Fibroblast of lung (primary cell): ENCODE measurements at places on chromosomes 1 and 21. TPM values are rescaled to one million over a fixed set of nuclear protein-coding genes. Genes with fewer than 3 reads are reported as not detected.

DNA sequence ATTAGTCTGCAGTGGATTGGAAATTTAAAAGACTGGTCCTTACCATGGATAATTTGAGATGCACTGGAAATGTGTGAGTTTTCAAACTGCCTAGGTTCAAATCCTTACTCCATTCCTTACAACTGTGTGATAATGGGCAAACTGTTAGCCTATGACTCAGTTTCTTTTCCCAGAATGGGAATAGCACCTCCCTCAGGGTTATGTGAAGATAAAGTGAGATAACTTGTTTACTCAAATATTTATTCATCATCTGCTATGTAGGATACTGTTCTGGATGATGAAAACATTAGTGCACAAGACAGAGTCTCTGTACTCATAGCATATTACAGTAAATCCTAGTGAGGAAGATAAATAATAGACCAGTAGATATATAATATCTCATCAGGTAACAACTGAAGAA lies 28.6 kb downstream of the LRIG2 start:
- H3K4me1 ChIP-seq = no peaks in the 10 kb centered on the region
- H3K27me3 ChIP-seq = no peaks in the 10 kb centered on the region
- H3K36me3 ChIP-seq = peaks cover 4% of the 10 kb centered on the region
- H3K4me3 ChIP-seq = no peak overlapping the region

Gene NFASC
- total RNA-seq = 16.2 and 16.5 TPM in 2 replicates

Gene DNALI1
- total RNA-seq = 3.6 and 5.0 TPM in 2 replicates

- H3K27me3 ChIP-seq = no peaks in the 10 kb centered on the region
- H3K4me3 ChIP-seq = no peak overlapping the region
- H3K27ac ChIP-seq = no peak overlapping the region
- H3K4me1 ChIP-seq = no peaks in the 10 kb centered on the region
- no peaks in the 10 kb centered on the region for H3K36me3 ChIP-seq
- DNase-seq = no peak
Observed at GRCh38 chr1:3331564-3331963, 122.9 kb upstream of the ARHGEF16 start.

- H3K4me3 ChIP-seq = peak overlapping the region; percentile 23
- no peak for DNase-seq
- peaks cover 5% of the 10 kb centered on the region for H3K27me3 ChIP-seq
- H3K27ac ChIP-seq = no peak overlapping the region
- H3K4me1 ChIP-seq = peaks cover 4% of the 10 kb centered on the region
- no peaks in the 10 kb centered on the region for H3K36me3 ChIP-seq
Observed at GRCh38 chr1:61337441-61337951, 255.1 kb downstream of the NFIA start.

DNA sequence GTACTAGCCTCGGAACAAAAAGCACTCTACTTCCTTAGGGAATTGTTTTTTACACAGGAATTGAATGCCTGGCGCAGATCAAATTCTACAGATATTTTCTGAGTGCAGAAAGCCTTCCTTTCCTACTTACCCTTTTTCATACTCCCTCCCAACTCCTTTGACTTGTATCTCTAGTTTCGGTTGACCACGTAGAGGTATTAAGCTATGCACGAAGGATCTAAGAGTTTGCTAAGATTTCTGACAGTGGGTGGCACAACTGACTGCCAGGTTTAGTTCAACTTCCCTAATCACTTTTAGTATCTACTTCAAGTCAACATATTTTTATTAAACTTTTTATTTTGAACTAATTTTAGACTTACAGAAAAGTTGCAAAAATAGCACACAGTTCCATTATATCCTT lies 5.0 kb downstream of the TOR1AIP2 start:
- no peak overlapping the region for H3K4me3 ChIP-seq
- DNase-seq = no peak
- peaks cover 2% of the 10 kb centered on the region for H3K36me3 ChIP-seq
- H3K27ac ChIP-seq = no peak overlapping the region
- H3K27me3 ChIP-seq = no peaks in the 10 kb centered on the region

Gene GJA9
- under 0.01 TPM in 1 of 2 replicates, not detected in the other for total RNA-seq

DNA sequence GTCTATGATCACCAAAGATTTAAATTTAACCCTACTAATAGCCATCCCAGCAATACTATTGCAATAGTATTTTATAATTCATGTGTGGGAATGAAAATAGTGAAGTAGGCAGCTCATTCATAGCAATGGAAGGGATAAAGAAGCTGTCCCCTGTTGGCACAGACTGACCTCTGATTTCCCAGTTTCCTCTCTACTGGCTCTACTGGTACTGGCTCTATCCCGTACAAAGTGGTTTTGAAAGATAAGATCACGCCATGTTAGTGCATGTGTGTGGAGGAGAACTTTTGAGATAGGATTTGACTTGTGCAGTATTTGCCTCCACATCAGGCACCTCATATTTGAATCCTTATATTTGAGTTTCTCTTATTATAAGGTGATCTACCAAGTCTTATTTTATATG lies 227.3 kb upstream of the ADGRL2 start:
- H3K36me3 ChIP-seq = no peaks in the 10 kb centered on the region
- no peak overlapping the region for H3K4me3 ChIP-seq
- no peak for DNase-seq
- no peaks in the 10 kb centered on the region for H3K27me3 ChIP-seq
- H3K4me1 ChIP-seq = no peaks in the 10 kb centered on the region

DNA sequence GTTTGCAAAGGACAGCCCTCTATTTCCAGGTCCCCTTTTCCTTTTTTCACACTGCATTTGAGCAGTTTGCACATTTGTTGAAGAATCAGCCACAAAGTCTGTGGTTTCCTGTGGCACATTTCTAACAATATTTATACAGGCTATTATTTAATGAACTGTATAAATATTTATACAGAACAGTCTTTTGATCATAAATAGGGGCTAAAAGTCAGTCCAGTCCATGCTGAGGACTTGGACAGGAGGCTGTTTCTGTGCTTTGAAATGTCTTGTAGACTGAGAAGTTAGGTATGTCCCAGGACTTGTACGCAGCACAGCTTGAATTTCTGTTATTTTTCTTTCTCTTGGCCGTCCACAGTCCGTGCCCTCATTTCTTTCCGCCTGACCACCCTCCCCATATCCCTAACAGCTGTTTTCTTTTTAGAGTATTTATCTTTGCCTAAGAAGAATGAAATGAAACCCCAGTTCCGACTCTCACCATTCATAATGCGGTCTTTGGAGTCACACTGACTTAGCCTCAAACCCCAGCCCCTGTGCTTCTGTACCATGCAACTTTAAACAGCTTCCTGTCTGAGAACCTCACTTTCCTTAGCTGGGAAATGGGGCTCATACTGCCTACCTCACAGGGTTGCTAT lies 19.7 kb downstream of the FGGY start:
- no peaks in the 10 kb centered on the region for H3K27me3 ChIP-seq
- peak overlapping the region; percentile 32 for H3K4me3 ChIP-seq
- H3K4me1 ChIP-seq = peaks cover 12% of the 10 kb centered on the region

DNA sequence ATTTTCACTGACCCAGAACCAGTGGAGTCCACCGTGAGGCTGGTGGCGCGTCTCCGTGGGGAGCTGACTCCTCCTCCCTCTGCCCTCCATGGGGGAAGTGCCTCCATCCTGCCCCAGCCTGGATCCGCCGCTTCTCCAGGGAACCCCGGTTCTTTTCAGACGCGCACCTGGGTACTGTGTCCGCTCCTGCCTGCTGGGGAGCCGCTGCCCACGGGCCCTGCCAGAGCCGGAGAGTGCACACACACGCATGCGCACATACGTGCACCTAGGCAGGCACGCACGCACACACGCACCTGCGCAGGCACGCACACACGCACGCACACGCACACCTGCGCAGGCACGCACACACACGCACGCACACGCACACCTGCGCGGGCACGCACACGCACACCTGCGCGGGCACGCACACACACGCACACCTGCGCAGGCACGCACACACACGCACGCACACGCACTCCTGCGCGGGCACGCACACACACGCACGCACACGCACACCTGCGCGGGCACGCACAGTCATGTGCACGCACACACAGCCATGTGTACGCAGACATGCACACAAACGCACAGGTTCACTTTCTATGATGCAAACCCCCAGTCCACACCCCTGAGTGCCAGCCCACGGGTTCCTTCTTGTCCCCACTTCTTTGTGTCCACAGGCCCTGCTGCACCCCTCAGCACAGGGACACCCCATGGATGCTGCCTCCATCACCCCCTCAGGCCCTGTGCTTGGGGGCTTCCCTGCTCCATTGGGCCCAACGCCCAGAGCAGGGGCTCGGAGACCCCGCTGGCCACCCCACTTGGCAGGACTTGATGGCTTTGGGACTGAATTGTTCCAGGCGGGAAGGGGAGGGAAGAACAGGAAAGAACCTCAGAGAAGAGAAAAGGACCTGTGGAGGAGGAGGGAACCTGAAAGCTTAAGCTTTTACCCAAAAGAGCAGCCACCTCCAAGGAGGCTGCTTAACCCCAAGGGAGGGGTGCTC lies 42.7 kb downstream of the MORN1 start:
- no peak overlapping the region for H3K27ac ChIP-seq
- no peaks in the 10 kb centered on the region for H3K27me3 ChIP-seq
- H3K36me3 ChIP-seq = no peaks in the 10 kb centered on the region
- no peak for DNase-seq
- no peak overlapping the region for H3K4me3 ChIP-seq

- H3K27me3 ChIP-seq = no peaks in the 10 kb centered on the region
- H3K4me1 ChIP-seq = peaks cover 8% of the 10 kb centered on the region
- H3K36me3 ChIP-seq = no peaks in the 10 kb centered on the region
- no peak overlapping the region for H3K27ac ChIP-seq
Observed at GRCh38 chr1:197171531-197171930, 25.1 kb upstream of the ASPM start.

- H3K4me3 ChIP-seq = peak overlapping the region; percentile 77
- H3K27me3 ChIP-seq = no peaks in the 10 kb centered on the region
- peaks cover 15% of the 10 kb centered on the region for H3K4me1 ChIP-seq
- peak overlapping the region; percentile 88 for H3K27ac ChIP-seq
- peak; percentile 98 for DNase-seq
- H3K36me3 ChIP-seq = no peaks in the 10 kb centered on the region
Observed at GRCh38 chr1:93845538-93846205, 33.3 kb downstream of the DNTTIP2 start.

DNA sequence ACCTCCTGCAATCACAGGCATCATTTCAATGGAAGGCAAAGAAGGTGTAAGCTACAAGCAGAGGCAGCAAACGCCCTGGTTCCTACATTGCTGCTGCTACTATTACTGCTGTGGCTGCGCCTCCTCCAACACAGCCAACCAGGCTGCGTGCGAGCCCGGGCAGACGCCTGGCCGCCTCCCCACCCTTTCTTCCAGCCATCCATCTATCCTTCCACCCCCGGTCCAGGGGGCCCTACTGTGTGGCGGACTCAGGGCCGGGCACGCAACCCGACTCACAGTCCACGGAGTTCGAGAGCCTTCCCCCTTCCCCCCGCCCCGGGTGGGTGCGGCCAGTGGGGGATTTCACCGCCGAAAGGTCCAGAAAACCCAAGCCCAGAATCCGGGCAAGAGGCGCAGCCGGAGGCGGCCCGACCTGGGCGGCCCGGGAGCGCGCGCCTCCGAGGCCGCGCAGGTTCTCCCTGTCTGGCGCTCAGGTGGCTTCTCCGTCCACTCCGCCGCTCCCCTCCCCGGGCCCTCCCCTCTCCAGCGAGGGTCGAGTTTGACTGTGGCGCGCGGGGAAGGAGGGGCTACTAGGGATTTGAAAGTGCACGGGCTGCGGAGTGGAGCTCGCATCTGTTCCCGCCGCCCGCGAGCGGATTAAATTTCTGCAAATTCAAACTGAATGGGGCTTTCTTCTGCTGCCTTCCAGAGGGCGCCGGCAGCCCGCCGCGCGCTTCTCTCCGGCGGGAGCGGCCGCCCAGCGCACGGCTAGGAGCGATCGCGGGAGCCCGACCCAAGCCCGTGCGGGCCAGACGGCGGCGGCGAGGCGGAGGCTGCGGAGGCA lies at the start of gene HUNK:
Gene HUNK, plus strand, starts transcription at position 569 of the 823 bp plus-strand sequence. CDS start 655 bp downstream, outside the sequence.
- H3K36me3 ChIP-seq = no peaks in the 10 kb centered on the region
- DNase-seq = peak; percentile 37
- peaks cover 21% of the 10 kb centered on the region for H3K27me3 ChIP-seq

- no peaks in the 10 kb centered on the region for H3K4me1 ChIP-seq
- no peak overlapping the region for H3K4me3 ChIP-seq
- H3K36me3 ChIP-seq = no peaks in the 10 kb centered on the region
- H3K27me3 ChIP-seq = no peaks in the 10 kb centered on the region
- DNase-seq = no peak
Observed at GRCh38 chr1:84019217-84019616, 20.3 kb upstream of the TTLL7 start.

DNA sequence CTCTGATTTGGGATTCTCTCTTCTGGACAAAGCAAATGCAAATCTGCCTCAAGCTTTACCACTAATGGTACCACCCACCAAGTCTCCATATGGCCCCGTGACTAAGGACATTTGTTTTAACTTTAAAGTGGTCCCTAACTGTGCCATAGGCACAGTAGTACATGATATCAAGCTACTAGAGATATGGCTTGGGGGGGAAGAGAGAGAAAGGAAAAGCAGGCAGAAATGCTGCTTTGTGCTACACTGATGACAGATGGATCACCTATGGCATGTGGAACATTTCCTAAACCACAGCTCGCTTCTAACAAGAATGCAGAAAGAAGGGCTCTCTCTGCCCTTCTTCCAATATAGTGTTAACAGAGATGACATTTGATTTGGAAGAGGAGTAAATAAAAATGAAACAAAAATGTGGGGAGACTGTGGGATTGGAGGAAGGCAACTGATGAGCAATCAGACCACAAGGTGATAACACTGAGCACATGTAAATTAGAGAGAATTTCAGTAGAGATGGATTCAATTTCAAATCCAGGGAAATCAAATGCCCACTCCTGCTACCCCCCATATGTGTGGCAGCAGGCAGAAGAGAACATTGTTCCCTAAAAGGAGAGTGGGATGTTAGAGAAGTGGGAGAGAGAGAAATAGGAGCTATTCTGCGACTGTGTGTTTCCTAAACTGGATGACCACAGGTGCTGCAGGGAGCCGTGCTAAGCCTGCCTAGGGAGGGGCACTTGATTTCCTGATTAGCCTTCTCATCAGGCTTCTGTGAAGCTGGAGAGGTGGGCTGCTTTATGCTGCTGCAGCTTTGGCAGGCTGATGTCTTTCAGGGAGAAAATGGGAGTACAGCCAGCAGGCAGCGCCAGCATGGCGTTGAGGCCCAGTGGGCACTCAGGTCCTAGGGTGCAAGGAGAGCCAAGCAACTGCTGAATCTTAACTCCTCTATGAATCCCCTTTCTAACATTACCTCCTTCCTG lies 75.3 kb downstream of the ZNF648 start:
- H3K27me3 ChIP-seq = no peaks in the 10 kb centered on the region
- no peak for DNase-seq
- no peak overlapping the region for H3K27ac ChIP-seq
- no peak overlapping the region for H3K4me3 ChIP-seq

Gene FAM167B
- total RNA-seq = 2.1 and 3.1 TPM in 2 replicates

Gene PKNOX1
- total RNA-seq = 8.5 and 12.2 TPM in 2 replicates

DNA sequence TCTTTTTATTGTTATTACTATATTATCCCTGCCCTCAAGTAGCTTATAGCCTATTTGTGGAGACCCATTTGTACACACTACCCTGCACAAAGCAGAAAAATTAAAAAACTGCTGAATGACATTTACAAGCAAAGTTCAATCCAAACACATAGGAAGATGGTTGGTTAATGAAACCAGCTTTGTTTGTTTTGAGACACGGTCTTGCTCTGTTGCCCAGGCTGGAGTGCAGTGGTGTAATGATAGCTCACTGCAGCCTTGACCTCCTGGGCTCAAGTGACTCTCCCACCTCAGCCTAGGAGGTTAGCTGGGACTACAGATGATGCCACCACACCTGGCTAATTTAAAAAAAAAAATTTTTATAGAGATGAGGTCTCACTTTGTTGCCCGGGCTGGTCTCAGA lies 31.6 kb downstream of the TGFB2 start:
- no peaks in the 10 kb centered on the region for H3K36me3 ChIP-seq
- peak overlapping the region; percentile 75 for H3K27ac ChIP-seq
- H3K4me3 ChIP-seq = no peak overlapping the region
- H3K4me1 ChIP-seq = peaks cover 27% of the 10 kb centered on the region
- no peaks in the 10 kb centered on the region for H3K27me3 ChIP-seq

Gene KCNJ10
- total RNA-seq = not detected in 2 replicates

Gene VN1R5
- total RNA-seq = not detected in 2 replicates
